Bronchial smooth muscle cell (primary cell): ENCODE measurements at places on chromosomes 3 and 15. TPM values are rescaled to one million over a fixed set of nuclear protein-coding genes. Genes with fewer than 3 reads are reported as not detected.

Gene SLC22A13
- total RNA-seq: under 0.01 and 0.09 TPM in 2 replicates

Gene TMF1
- total RNA-seq: 34.5 and 42.8 TPM in 2 replicates

Gene QRICH1
- 41.7 and 59.1 TPM in 2 replicates for total RNA-seq

Gene ARL14
- total RNA-seq: not detected in 2 replicates

Gene DNAJC13
- total RNA-seq: 62.9 and 87.3 TPM in 2 replicates

Gene CTDSPL
- 21.0 and 24.4 TPM in 2 replicates for total RNA-seq

Gene NME9
- total RNA-seq: not detected in 2 replicates

Gene CPLX3
- total RNA-seq: under 0.01 TPM in 1 of 2 replicates, not detected in the other

Gene ALDH1A3
- total RNA-seq: 80.7 and 213 TPM in 2 replicates

Gene FBXW12
- total RNA-seq: not detected in 2 replicates

Gene GRM2
- total RNA-seq: under 0.01 TPM in 2 replicates

Gene CKMT1A
- 0.16 and 0.26 TPM in 2 replicates for total RNA-seq

Gene PLA2G4D
- total RNA-seq: not detected in 2 replicates

Gene TLR9
- under 0.01 and 0.09 TPM in 2 replicates for total RNA-seq

Gene LSAMP
- total RNA-seq: 10.7 and 15.8 TPM in 2 replicates

Gene ADPRH
- total RNA-seq: 1.0 and 1.7 TPM in 2 replicates

Gene C3orf20
- not detected in 2 replicates for total RNA-seq

Gene ARID3B
- total RNA-seq: 0.95 and 1.0 TPM in 2 replicates

Gene ZNF620
- total RNA-seq: 0.47 and 0.86 TPM in 2 replicates

Gene CMTM7
- total RNA-seq: 2.1 and 3.8 TPM in 2 replicates

Gene CCDC39
- under 0.01 and 0.52 TPM in 2 replicates for total RNA-seq

Gene HRH1
- total RNA-seq: 22.5 and 38.1 TPM in 2 replicates

Gene MORC1
- not detected in 2 replicates for total RNA-seq

Gene VIPR1
- total RNA-seq: not detected in 2 replicates

Gene ACSBG1
- not detected in 2 replicates for total RNA-seq

Gene REC114
- total RNA-seq: not detected in 2 replicates

Gene IQCF2
- not detected in 2 replicates for total RNA-seq

Gene LRRFIP2
- total RNA-seq: 45.7 and 59.4 TPM in 2 replicates

Gene C2CD4B
- not detected in 2 replicates for total RNA-seq
